ENCODE measurements at places on chromosomes 3 and 15.

DNA sequence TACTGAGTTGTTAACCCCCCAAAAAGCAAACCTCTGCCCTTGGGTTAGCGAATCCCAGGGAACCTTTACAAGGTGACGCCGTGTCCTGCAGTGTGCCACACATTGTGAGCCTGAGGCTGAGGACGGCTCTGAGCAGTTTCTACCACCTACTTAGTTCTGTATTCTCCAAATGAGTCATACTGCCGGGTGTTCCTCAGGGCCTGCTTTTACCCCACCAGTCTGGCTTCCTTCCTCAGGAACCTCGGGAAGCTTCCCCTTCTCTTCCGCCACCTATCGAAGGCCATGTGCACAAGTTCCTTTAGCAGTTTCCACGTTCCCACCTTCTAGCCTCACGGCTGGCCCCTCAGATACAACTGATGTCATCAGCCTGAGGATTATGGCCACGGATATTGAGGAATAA lies 384.0 kb upstream of the TPM1 start:
- no peak for DNase-seq

DNA sequence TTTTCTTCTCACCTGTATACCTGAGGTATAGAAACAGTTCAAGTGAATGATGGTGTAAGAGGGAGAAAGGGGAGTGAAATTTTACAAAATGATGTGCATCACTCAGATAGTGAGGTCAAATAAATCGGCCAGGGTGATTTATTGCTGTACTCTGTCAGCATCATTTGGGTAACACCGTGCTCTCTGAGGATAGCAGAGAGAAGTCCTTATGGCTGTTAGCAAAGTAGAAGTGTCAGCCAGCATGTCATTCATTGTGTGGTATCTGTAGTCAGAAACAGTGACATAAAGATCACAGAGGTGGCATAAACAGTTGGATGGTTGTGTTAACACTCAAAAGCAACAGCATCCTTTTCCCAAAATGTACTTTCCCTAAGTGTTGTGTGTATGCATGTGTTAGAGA lies 53.4 kb downstream of the PSMD6 start:
- DNase-seq: no peak

GRCh38 chr15:99429681-99430081 lies 136.1 kb upstream of the MEF2A start:
- DNase-seq: no peak

- DNase-seq: no peak
Measured at GRCh38 chr3:112247900-112248299, 46.1 kb downstream of the SLC9C1 start.

- no peak for DNase-seq
Measured at GRCh38 chr3:37990527-37990926, at the start of gene VILL. Gene VILL (plus strand): TSS chr3:37990786. CDS start chr3:37993673, 2,887 bp downstream.

GRCh38 chr3:33795856-33796536 lies 2.4 kb upstream of the PDCD6IP start:
- no peak for DNase-seq

- no peak for DNase-seq
Measured at GRCh38 chr15:67819636-67820035, 5.7 kb upstream of the SKOR1 start.

DNA sequence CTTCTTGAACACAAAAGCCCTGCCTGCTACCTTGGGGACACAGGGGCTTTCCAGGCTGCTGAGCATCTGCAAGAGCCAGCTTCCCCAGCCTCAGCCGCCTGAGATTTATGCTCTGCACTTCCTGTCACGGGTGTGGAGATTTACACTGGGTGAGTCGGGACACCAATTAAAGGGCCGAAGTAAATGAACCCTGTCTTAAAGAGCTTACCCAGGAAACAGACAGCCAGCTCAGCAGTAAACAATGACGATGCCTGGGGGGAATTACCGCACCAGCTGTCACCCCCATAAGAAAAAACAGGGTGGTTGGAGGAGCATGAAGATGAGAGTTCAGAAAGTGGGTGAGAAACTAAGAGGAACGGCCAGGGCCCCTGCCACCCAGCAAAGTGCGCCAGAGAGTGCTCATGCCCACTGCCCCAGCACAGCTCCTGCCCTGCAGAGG lies 37.5 kb upstream of the IQSEC1 start:
- no peak for DNase-seq

DNA sequence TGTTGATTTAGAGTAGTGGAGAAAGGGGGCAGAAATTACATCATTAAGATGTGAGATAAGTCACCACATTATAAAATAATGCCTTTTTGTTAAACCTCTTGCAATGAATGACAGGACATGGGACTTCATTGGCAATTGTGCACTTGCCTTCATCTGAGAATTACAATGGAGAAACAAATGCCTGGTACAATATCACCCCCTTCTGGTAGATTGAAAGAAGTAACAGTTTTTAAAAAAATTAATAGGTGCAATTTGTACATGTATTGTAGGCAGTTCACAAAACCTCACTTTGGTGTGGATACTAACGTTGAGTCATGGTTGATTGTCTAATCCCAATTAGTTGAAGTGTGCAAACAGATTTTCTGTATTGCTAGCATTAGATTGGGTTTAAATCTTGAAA lies 4.6 kb upstream of the P2RY14 start:
- DNase-seq: peak; percentile 34

- no peak for DNase-seq
Measured at GRCh38 chr3:78268716-78269668, 1229.1 kb downstream of the ROBO2 start.

DNA sequence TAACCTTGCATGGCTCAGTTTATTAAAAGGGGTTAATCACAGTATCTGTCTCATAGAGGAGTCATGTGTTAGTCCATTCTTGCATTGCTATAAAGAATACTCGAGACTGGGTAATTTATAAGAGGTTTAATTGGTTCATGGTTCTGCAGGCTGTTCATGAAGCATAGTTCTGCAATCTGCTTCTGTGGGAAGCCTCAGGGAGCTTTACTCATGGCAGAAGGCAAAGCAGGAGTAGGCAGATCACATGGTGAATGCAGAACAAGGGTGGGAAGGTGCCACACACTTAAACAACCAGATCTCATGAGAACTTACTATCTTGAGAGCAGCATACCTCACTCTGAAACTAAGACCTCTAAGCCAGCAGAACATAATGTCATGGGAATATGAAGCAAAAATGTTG lies 42.2 kb upstream of the PTX3 start:
- DNase-seq: no peak

DNA sequence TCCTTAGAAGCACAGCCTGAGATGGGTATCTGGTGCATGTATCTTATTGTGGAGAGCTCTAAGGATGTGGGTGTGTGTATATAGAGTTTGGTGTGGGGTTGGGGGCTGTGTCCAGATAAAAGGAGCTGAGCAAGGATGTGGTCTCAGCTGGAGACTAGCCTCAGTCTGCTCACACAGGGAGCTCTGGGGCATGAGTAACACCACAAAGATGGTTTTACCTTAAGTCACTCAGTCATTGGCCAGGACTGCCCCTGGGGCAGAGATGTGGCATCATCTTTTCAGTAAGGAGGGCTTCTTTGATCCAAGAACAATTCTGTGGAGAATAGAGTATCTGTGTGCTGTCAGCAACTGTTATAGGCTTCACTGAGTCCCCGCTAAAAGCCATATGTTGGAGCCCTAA lies 163.4 kb upstream of the NUDT16 start:
- no peak for DNase-seq

- no peak for DNase-seq
Measured at GRCh38 chr3:196641333-196642054, 2.0 kb downstream of the NRROS start.

GRCh38 chr3:196654735-196655090 lies 15.2 kb downstream of the NRROS start:
- no peak for DNase-seq

- DNase-seq: no peak
Measured at GRCh38 chr3:55002416-55002930, 74.6 kb upstream of the LRTM1 start.

DNA sequence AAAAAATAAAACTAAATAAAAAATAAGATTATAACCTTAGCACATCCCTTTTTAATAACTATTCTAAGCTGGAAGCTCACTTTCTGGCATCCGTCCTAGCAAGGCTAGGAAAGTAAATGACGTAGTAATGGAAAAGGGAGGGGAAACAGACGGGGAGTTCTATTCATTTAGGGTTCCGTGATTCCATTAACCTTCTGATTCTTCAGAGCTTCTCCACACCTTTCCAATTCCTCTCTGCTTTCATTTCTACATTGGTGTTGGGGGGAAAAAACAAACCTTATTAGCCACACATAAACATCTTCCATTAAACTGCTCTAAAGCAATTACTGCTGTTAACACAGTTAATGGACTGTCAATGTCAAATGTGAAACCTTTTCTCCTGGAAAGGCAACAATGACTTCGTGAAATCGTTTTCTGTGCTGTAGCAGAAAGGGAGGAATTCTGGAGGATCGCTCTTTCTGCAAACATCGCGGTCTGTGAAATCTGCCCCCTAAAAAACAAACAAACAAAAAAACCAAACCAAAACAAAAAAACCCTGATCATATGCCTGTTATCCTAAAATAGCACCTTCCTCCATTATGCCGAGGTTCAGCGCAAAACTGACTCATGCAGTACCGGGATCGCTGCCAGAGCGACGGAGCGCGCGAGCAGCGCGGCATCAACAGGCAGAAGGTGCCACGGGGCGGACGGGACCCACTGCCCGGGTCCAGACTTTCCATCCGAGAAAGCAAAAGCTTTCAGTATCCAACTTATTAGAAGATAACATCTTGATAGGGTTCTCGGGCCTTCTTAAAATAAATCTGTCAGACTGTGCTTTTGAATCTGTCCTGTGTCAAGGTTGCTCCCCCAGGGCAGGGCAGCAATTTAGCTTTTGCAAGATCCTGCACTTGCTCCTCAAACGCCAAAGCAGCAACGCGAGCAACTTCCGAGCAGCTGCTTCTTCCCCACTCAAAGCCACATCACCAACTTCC lies 156.2 kb downstream of the FGF12 start:
- no peak for DNase-seq

GRCh38 chr3:129594409-129594808 lies 12.1 kb downstream of the PLXND1 start:
- no peak for DNase-seq

DNA sequence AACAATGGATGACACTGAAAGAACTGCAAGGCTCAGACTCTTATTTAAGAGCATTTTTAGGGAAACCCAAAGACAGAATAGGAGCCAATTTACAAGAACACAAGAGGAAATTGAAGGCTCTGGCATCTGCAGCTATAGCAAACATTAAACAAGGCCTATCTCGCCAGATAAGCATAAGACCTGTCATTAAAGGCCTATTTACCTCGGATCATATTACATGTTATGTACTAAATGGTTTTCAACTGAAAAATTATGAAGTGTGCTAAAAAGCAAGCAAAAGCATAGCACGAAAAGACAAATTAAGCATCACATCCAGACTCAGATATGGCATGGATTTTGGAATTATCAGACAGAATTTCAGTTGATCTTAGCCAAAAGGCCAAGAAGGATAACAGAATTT lies 617.1 kb downstream of the SQOR start:
- DNase-seq: no peak

DNA sequence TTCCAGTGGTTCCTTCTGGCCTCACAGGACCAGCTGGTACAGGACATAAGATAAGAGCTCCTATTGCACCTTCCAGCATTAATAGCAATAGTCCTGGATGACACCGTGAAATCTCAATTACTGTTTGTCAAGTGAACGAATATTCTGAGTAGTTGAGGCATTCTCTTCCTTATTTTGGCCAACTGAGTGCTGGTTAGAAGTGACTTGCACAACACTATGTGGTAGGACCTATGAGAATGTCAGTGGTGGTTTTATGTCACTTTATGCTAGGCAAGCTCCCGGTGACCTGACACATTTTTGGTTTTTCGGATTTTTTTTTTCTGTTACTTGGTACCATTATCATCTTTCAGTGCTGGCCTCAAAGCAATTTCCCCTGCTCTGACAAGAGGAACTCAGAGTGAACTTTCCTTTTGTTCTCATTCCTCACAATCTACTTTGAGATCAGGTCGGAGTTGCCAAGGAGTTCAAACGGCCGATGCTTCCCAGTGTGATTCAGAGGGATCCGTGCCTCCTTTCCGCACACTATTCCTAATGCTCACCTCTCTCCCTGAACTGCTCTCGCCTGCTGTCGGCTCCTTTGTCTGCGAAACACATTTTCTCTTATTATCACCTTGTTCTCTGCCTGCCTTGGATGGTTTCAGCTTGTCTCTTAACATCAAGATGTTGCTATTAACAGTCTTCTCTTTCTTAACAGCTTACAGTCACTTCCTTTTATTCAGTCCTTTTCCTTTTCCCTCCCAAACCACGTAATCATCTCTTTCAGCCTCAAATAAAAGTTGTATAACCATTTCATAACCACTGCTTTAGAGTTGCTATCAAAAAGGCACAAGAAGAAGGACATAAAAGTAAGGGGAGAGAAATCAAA lies 35.8 kb downstream of the QTRT2 start:
- DNase-seq: no peak

GRCh38 chr3:13404626-13405452 lies 15.3 kb downstream of the NUP210 start:
- no peak for DNase-seq

- no peak for DNase-seq
Measured at GRCh38 chr15:74434263-74435136, 742 bp upstream of the SEMA7A start.

- DNase-seq: no peak
Measured at GRCh38 chr3:71843071-71843470, 58.1 kb upstream of the PROK2 start.

GRCh38 chr3:114743746-114744485 lies 403.2 kb downstream of the ZBTB20 start:
- no peak for DNase-seq

- no peak for DNase-seq
Measured at GRCh38 chr3:149376718-149377407, 586 bp downstream of the TM4SF1 start.

- DNase-seq: peak; percentile 18
Measured at GRCh38 chr3:3065876-3066275, 44.3 kb downstream of the IL5RA start.
